Naive thymus-derived CD8-positive, alpha-beta T cell (primary cell): ENCODE measurements at places on chromosomes 6 and 20.

- H3K4me1 ChIP-seq = no peaks in the 10 kb centered on the region
- H3K27me3 ChIP-seq = no peaks in the 10 kb centered on the region
- H3K27ac ChIP-seq = no peak overlapping the region
- no peak overlapping the region for H3K4me3 ChIP-seq
- H3K36me3 ChIP-seq = peaks cover 2% of the 10 kb centered on the region
- DNase-seq = no peak
These were observed 5.7 kb upstream of the TIAM2 start for GRCh38 chr6:154989448-154989847.

- no peak for DNase-seq
These were observed 32.8 kb upstream of the CEP85L start for GRCh38 chr6:118683881-118684872.

- peaks cover 18% of the 10 kb centered on the region for H3K4me1 ChIP-seq
- H3K27ac ChIP-seq = no peak overlapping the region
- no peaks in the 10 kb centered on the region for H3K36me3 ChIP-seq
- no peaks in the 10 kb centered on the region for H3K27me3 ChIP-seq
These were observed 33.0 kb downstream of the METTL24 start for GRCh38 chr6:110325197-110325596.

- peaks cover 8% of the 10 kb centered on the region for H3K4me1 ChIP-seq
- no peak overlapping the region for H3K4me3 ChIP-seq
- no peaks in the 10 kb centered on the region for H3K27me3 ChIP-seq
- DNase-seq = no peak
- no peaks in the 10 kb centered on the region for H3K36me3 ChIP-seq
These were observed 23.5 kb upstream of the BACH2 start for GRCh38 chr6:90319979-90320685.

- no peak overlapping the region for H3K27ac ChIP-seq
- H3K36me3 ChIP-seq = no peaks in the 10 kb centered on the region
- H3K4me1 ChIP-seq = no peaks in the 10 kb centered on the region
- DNase-seq = no peak
- H3K4me3 ChIP-seq = no peak overlapping the region
These were observed 86.1 kb upstream of the PDE10A start for GRCh38 chr6:165749163-165749562.

DNA sequence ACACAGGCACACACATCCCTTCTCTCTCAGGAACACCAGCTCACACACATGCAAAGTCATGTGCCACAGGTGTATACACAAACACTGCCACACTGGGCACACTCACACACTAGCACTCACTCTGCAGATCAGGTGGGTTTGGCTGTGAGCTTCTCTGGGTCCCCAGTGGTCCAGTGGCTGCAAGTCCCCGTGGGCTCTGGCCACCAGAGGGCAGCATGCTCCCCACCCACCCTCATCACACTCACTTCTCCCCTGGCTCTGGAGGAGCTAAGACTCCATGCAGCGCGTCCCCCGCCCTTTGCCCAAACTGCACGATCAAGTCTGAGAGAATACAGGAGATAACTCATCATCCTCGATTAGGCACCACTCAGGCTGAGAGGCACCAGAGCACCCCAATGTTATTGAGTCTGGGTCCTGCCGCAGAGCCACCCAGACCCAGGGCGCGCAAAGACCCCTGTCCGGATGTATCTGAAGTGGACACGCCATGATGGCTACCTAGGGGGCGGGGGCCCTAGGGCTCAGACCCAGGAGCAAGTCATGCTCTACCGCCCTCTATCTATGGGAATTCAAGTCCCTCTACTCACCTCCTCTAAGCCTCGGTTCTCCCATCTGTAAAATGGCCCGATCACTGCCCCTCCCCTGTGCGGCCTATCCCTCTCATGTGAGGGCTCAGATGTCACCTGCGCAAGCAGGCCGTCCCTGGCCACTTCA lies 90.5 kb downstream of the GRM4 start:
- no peaks in the 10 kb centered on the region for H3K36me3 ChIP-seq
- H3K4me3 ChIP-seq = no peak overlapping the region
- peak; percentile 62 for DNase-seq
- peaks cover 20% of the 10 kb centered on the region for H3K27me3 ChIP-seq
- H3K4me1 ChIP-seq = peaks cover 5% of the 10 kb centered on the region

DNA sequence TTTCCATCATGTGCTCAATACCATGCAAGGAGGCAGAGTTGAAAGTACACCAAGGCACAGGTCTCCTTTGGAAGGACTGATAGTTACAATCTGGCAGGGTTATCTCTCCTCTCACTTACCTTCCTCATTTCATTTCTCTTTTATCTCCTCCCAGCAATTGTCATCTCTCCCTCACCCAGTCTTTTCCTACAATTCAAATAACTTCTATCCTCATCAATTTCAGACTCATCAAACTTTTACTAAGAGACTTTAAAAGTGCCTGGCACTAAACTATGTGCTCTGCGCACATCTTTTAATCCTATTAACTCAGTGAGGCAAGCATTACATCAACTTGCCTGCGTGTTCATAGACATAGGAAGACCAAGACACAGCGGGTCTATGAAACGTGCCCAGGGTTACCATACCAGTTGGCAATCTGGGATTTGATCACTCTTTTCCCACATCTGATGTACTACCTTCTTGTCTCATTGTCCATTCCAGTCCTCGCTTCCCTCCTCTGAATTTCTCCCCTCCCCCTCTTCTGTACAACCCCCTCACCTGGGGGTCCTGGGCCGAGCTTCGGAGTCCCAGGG lies 1.2 kb downstream of the VARS1 start:
- H3K4me1 ChIP-seq = peaks cover 50% of the 10 kb centered on the region
- peak overlapping the region; percentile 94 for H3K27ac ChIP-seq
- no peak for DNase-seq

DNA sequence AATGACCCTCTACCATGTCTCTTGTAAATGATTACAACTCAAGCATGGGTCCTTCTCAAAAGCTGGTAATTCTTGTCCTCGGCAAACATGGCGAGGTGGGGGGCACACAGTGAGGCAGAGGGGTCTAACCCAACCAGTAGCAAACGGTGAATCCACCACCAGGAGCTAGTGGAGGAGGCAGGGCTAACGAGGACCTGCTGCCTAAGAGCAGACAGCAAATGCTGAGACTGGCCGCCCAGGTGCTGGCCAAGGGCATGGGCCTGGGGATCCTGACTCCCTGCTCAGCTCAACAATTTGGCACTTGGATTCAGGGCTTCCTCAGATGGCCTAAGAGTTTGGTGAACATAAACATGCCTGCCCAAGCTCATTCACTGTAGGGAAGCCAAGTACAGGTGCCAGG lies 18.4 kb downstream of the PCIF1 start:
- H3K27ac ChIP-seq = peak overlapping the region; percentile 25
- H3K36me3 ChIP-seq = peaks cover 66% of the 10 kb centered on the region
- DNase-seq = no peak
- no peaks in the 10 kb centered on the region for H3K4me1 ChIP-seq
- H3K27me3 ChIP-seq = no peaks in the 10 kb centered on the region

GRCh38 chr6:107061125-107062020 lies 33.4 kb downstream of the MTRES1 start:
- DNase-seq = no peak
- H3K4me1 ChIP-seq = peaks cover 24% of the 10 kb centered on the region
- no peaks in the 10 kb centered on the region for H3K27me3 ChIP-seq
- peak overlapping the region; percentile 74 for H3K27ac ChIP-seq

DNA sequence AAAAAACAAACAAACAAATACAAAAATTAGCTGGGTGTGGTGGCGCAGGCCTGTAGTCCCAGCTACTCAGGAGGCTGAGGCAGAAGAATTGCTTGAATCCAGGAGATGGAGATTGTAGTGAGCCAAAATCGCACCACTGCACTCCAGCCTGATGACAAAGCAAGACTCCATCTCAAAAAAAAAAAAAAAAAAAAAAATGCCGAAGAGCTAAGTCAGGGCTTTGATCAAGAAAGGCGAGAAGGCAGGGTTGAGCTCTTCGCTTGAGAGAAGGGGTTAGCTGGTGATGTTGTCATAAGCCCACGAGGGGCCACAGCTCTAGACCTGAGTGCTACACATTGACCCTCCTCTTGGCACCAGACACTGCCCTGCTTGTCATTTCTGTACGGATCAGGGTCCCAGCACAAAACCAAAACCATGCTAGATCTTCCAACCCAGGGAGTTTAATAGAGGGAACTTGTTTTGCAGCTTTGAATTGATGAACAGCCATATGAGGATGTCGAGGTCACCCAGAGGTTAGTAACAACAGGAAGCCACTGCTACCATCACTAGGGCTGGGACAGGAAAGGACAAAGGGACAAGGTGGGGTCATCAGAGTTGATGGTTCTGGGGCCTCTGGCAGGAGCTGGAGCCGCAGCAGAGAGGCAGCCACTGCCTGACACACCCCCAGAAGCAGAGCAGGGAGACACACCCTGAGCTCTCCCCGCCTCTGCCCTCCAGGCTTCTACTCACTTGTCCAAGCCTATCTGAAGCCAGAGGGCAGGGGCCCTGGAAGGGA lies 122.7 kb downstream of the SNX5 start:
- peaks cover 11% of the 10 kb centered on the region for H3K4me1 ChIP-seq
- H3K4me3 ChIP-seq = no peak overlapping the region
- no peaks in the 10 kb centered on the region for H3K36me3 ChIP-seq
- H3K27me3 ChIP-seq = no peaks in the 10 kb centered on the region
- no peak for DNase-seq

DNA sequence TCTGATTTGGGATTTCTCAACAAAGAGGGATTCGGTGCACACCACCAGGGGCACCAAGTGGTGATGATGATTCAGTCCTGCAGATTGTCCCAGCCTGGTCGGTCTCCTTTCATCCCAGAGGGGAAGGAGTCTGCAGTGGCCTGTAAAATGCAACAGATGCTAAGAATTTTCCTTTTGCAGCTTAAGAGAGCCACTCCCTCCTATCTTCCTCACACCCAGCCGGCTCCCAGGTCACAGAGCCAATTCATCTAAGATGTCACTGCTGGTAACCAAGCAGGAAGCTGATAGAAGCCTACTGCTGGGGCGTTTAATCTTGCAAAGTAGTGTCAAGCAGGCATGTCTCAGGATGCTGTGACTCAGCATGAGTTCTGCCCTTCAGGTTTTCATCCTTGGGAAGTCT lies 203.8 kb upstream of the LRFN2 start:
- peaks cover 36% of the 10 kb centered on the region for H3K4me1 ChIP-seq
- no peak for DNase-seq
- no peaks in the 10 kb centered on the region for H3K36me3 ChIP-seq
- no peak overlapping the region for H3K27ac ChIP-seq
- no peak overlapping the region for H3K4me3 ChIP-seq

DNA sequence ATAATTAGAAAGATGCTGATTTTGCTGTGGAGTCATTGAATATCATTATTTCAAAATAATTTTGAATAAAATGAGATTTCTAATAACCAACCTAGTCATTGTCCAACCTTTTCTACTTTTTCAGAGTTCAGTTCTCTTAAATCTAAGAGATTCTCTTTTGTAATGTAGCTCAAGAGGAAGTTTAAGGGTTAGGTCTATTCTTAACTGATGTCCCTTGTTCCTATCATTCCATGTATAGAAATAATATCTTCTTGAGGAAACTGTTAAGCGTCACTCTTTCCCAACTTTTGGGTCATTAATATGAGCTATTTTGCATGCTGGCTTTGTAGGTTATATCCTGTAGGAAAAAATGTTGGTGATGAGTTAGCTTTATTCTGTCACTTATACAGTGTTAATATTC lies 27.0 kb downstream of the RNF144B start:
- H3K27me3 ChIP-seq = no peaks in the 10 kb centered on the region
- no peak for DNase-seq
- H3K27ac ChIP-seq = no peak overlapping the region
- H3K36me3 ChIP-seq = peaks cover 39% of the 10 kb centered on the region
- H3K4me3 ChIP-seq = no peak overlapping the region
- peaks cover 39% of the 10 kb centered on the region for H3K4me1 ChIP-seq

DNA sequence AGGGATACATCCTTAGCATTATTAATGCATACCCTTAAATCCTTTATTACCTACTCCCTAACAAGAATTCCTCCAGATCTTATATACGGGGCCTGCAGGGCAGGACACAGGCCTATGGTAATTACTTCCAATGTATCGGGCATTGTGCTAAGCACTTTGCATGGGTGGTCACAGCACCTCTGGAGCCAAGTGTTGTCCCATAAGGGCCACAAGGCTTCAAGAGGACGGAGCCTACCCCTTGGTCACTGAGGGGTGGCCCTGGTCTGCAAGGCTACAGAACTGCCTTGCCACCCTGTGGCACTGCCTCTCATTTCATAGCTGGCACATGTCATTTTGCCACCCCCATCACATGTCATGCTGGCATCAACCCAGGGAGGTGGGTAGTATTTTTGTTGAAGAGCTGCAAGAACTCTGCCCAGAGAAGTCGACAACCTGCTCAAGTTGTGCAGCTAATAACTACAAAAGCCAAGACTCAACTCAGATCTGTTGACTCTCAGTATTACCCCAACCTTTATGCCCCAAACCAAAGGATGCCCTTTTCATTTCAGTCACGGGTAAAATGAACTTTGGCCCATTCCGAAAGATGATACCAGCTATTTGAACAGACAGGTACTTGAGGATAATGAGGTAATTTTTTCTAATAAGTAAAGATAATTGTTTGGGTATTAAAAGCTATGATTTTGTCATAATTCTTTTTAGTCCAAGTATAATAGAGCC lies 144.1 kb upstream of the AKAP12 start:
- no peaks in the 10 kb centered on the region for H3K27me3 ChIP-seq
- H3K36me3 ChIP-seq = peaks cover 43% of the 10 kb centered on the region
- H3K27ac ChIP-seq = no peak overlapping the region
- H3K4me3 ChIP-seq = no peak overlapping the region
- no peaks in the 10 kb centered on the region for H3K4me1 ChIP-seq

DNA sequence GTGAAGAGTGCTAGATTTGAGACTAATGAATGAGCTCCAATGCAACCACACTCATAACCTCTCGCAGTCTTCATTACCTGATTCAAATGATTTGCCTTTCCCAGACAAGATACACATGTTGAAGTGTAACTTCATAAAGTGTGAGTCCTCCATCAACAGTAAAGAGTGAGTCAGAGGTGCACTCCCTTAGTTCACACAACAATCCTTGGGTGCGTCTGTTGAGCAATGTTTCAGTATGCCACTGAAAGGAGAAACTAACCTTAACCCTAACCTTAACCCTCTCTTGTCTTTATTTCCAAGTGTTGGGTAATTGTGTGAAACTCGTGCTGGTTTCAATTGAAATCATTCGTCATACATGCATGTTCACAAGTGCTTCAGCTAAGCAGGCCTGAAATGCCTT lies 21.0 kb upstream of the RIN2 start:
- peaks cover 8% of the 10 kb centered on the region for H3K4me1 ChIP-seq
- H3K36me3 ChIP-seq = no peaks in the 10 kb centered on the region
- H3K27me3 ChIP-seq = peaks cover 17% of the 10 kb centered on the region
- no peak overlapping the region for H3K4me3 ChIP-seq

DNA sequence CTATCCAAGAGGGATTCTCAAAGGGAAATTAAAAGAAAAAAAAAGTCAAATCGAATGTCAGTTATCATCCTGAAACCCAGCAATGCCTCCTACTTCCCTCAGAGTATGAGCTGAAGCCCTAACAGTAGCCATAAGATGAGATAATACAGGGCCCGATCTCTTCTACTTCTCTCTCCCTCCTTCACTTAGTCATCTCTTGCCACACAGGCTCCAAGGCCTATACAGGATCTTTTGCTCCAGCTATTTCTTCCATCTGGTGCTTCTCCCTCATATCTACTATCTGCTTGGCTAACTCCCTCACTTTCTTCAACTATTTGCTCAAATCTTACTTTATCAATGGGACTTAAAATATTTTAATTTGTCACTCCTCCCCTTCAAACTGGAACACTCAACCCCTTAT lies 215.3 kb downstream of the RNGTT start:
- DNase-seq = no peak
- H3K27me3 ChIP-seq = no peaks in the 10 kb centered on the region
- peaks cover 29% of the 10 kb centered on the region for H3K36me3 ChIP-seq
- H3K4me3 ChIP-seq = no peak overlapping the region
- H3K27ac ChIP-seq = no peak overlapping the region
- peaks cover 2% of the 10 kb centered on the region for H3K4me1 ChIP-seq

- no peaks in the 10 kb centered on the region for H3K27me3 ChIP-seq
- no peak overlapping the region for H3K4me3 ChIP-seq
- H3K36me3 ChIP-seq = no peaks in the 10 kb centered on the region
- peak overlapping the region; percentile 10 for H3K27ac ChIP-seq
- DNase-seq = peak; percentile 21
These were observed 105.9 kb downstream of the ADGRB3 start for GRCh38 chr6:68740828-68741500.
